ENCODE measurements at places on chromosomes 7 and 10.

GRCh38 chr10:64041989-64042490 lies 520.8 kb downstream of the REEP3 start:
- DNase-seq, result no peak

- DNase-seq, result no peak
These were observed 55.7 kb upstream of the SRPK2 start for GRCh38 chr7:105444342-105444987.

DNA sequence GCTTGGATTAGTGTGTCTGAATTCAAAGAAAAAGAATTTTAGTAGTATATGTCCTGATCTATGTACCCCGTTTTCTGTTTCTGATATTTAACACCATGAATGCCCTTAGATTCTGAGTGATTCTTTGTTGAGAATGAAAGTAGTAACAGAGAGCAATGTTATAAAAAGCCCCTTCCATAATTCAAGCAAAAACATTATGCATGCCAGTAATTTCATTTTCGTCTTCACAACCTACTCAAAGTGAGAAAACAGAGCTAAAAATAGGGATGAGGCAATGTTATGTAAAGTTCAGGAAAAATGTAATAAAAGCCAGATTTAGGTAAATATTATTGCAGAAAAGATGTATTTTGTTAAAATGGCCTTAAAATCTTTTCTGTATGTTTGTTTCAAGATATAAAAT lies 28.1 kb downstream of the PTPRZ1 start:
- DNase-seq, result no peak

DNA sequence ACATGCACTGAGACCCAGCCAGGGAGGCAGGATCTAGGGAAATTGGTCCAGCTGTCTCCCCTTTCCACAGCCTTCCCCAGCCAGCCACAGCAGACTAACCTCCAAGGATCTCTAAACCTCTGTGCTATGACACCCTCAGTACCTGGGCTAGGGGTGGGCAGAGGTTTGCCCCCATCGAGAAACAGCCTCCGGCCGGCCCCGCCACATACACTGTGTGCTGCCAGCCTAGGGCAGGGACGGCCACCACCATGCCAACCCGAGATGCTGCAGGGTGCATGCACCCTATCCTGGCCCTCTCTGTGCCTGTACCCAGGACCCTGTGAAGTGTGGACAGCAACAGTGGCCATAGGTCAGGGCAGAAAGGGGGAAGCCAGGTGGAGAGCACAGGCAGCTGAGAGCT lies 58.1 kb downstream of the PARP12 start:
- no peak for DNase-seq

DNA sequence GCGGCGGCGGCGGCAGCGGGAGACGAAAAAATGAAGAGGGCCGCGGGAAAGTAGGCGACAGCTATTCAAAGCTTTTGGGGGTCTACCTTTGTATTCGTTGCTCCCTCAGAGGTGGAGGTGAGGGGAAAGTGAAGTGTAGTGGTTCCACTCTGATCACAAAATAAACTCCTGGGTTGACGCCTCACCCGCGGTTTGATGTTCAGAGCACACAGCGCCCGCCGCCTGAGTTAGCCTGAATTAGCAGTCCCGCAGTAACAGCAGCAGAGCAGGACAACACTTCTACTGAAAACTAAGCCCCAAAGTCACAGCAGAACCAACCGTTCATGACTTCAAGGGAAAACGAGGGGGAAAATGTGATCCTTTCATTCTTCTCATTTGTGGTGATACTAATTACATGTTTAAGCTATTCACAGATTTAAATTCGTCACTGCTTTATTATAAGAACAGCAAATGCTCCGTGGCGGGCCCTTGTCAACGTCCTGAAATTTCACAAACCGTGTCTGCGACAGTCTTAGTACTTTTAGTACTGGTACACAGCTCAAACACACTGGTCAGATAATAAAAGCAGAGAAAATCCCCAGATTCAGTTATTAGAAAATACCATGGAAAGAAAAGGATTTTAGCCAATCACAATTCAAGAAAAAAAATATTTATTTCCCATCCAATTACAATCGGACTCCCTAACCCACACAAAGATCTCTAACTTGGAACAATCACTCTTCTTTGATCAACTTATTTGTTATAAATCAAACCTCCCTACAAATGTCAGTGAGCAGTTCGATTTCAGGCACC lies 563 bp upstream of the JMJD1C start:
- peak; percentile 14 for DNase-seq

DNA sequence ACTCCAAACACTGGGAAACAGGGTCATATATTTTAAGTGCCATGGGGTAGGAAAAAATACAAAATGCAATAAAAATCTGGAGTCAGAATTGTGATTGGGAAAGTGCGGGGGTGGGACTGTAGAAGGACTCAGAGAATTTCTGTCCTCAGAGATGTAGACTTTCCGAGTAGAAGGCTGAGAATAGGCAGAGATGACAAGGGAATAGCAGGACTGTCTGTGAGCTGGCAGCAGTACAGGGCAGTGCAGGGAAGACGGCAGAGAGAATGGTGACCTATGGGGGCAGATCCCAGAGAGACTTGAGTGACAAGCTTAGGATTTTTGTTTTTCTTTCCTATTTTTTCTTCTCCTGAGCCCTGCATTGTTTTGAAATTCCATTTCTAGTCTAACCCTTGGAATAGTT lies 127.6 kb downstream of the SLC16A9 start:
- DNase-seq, result no peak

All from GM19239 (cell line).